ENCODE measurements at places on chromosomes 13 and 19.

GRCh38 chr13:73715911-73716510 lies 418.2 kb downstream of the KLF12 start:
- DNase-seq = no peak

DNA sequence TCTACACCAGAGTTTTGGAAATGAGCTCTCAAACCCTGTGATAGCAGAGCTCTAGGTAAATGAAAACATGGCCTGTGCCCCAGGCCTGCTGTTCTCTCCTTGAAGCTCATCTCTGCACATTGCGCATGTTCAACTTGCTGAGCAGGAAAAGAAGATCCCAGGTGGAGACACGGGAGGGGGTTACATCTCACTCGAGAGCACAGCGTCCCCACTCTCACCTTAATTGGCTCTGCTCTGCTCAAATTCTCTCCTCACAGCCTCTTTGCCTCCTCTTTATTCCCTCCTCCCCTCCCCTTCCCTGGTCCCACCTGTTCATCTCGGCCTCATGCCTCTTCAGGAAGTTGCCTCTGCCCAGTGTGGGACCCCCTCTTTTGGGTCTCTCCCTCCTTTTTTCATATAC lies 44.7 kb downstream of the RGCC start:
- DNase-seq = no peak

GRCh38 chr13:46665248-46665632 lies 112.3 kb downstream of the LRCH1 start:
- DNase-seq = no peak

DNA sequence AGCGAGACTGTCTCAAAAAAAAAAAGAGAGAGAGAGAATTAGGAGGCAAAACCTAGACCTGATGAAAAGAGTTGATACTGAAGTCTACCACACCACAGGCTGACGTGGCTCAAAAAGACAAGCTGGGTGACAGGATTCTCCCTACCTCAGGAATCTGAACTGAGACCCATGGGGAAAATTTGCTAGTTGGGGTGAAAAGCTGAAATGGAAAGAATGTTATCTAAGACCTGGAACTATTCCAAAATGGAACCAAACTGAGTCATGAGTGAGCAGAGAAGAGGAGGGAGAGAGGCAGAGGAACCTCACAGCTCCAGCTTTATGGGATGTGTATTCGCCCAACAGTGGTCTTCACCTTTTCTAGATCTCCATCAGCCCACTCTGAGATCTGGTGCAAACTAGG lies 11.7 kb downstream of the SMG9 start:
- no peak for DNase-seq

- no peak for DNase-seq
Observed at GRCh38 chr13:77062097-77062496, 35.1 kb upstream of the FBXL3 start.

DNA sequence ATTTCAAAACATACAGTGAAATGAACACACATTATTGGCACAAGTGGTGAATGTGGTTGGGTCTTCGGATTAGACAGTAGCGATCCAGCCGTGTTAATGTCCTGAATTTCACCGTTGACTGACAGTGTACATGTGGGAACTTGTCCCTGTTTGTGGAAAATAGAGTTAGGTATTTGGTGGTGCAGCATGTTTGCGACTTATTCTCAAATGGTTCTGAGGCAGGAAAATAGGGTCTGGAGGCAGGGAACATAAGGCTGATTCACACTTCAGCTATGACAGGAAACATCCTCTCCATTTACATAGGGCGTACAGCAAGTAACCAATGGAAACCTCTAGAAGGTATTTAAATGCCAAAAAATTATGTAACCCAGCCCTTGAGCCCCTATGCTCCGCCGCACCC lies 4.2 kb downstream of the LGALS7B start:
- DNase-seq = no peak

DNA sequence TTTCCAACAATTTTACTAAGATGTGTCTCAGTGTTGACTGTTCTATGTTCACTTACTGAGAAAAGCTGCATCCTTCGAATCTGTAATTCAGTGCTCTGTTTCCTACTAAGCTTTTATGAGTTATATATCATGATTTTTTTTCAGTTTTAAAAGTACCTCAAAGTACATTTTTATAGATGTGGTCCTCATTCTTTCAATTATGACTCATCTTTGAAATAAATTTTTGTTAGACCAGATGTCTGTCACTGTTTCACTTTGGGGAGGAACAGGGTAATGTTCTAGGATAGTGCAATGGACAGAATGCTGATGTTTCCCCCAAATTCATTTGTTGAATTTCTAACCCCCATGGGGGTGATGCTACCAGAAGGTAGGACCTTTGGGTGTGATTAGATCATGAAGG lies 74.8 kb downstream of the NALCN start:
- DNase-seq = no peak

DNA sequence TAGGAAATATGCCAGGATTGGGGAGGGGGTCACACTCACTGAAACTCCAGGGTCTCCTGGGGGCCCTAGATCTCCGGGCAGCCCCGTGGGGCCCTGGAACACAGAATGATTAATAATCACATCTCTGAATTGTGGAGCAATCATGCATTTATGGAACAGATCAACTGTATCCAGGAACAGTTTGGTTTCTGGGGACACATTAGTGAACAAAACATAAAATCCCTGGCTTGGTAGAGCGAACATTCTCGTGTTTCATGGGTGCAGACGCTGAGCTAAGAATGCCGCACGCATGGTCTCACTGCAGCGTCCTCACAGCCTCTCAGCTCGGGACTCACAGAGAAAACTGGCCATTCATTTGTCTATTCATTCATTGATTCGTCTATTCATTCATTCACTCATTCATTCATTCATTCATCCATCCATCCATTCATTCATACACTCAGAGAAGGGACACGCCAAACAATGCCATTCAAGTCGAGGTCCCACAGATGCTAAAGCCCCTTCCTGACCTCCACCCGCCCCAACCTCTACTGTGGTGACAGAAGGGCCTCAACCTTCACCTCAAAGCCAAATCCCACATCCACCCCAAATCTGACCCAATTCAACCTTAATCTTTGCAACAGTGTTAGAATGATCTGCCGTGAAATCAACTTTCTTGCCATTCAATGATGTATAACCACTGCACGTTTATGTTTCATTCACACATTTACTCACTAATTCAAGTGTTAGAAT lies 35.0 kb upstream of the OLFM2 start:
- DNase-seq = no peak

DNA sequence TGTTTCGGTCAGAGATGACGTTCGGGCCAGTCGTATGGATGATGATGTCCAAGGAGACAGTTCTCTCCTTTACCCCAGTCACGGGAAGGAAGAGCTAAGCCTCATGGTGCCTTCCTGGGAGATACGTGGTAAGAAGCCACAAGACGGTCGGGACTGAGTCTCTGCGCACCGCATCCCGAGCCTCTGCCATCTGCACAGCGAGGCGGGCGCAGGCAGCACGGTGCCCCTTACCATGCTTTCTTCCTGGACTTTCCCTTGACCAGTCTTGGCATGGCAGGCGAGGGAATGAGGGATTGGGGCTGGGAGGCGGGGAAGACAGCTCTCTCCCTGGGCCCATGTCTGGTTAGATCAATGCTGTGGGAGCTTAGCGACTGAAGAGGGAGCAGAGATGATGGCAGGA lies 10.1 kb upstream of the LAIR2 start:
- DNase-seq = no peak

- no peak for DNase-seq
Observed at GRCh38 chr13:35016362-35017112, 74.5 kb downstream of the NBEA start.

GRCh38 chr19:5572556-5573286 lies 5.0 kb upstream of the TINCR start:
- DNase-seq = no peak

- DNase-seq = no peak
Observed at GRCh38 chr13:33367926-33368325, 82.4 kb upstream of the STARD13 start.

DNA sequence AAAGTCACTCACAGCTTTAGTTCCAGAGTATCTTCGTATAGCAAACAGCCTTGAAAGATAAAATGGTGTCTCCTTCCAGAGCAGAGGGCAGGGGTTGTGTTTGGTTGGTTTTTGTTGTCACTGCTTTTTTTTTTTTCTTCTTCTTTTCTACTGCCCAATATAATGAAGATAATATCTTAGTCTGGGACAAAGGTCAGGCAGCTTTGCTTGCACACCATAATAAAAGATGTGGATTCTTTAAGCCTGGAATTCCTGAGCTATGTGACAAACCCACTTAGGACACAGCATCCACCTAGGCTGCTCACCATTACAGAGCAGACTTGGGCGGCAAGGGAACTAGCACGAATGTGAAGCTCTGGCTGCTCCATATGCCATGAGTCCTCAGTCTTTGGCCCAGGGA lies 165.6 kb upstream of the MIR17HG start:
- DNase-seq = no peak

DNA sequence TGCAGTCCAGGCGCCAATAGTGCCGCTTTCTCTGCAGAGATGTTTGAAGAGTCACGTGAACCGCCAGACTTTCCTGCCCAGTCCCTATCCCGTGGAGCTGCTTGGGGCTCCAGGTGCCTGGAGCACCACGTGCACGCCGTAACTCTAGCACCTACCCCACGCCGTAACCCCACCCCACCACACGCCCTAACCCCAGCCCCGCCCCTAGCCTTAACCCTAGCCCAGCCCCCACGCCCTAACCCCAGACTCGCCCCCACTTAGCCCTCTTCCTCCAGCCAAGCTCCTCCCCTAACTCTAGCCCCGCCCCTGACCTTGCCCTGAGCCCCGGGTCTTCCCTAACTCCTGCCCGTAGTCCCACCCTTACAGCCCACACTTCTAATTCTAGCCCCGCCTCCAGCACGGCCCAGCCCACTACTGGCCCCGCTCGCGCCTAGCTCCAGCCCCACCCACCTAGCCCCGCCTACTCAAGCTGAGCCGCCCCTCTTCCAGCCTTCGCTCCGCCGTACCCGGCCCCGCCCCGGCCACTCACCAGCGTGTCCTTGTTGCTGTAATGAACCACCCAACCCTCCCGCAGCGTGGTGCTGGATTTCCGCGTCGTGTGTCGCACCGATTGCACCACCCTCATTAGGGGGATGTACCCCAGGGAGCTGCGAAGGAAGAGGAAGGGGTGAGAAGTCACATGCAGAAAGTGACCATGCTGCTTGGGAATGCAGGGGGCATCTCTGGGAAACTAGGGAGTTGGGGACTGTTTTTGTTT lies 19.5 kb downstream of the PRKD2 start:
- no peak for DNase-seq

DNA sequence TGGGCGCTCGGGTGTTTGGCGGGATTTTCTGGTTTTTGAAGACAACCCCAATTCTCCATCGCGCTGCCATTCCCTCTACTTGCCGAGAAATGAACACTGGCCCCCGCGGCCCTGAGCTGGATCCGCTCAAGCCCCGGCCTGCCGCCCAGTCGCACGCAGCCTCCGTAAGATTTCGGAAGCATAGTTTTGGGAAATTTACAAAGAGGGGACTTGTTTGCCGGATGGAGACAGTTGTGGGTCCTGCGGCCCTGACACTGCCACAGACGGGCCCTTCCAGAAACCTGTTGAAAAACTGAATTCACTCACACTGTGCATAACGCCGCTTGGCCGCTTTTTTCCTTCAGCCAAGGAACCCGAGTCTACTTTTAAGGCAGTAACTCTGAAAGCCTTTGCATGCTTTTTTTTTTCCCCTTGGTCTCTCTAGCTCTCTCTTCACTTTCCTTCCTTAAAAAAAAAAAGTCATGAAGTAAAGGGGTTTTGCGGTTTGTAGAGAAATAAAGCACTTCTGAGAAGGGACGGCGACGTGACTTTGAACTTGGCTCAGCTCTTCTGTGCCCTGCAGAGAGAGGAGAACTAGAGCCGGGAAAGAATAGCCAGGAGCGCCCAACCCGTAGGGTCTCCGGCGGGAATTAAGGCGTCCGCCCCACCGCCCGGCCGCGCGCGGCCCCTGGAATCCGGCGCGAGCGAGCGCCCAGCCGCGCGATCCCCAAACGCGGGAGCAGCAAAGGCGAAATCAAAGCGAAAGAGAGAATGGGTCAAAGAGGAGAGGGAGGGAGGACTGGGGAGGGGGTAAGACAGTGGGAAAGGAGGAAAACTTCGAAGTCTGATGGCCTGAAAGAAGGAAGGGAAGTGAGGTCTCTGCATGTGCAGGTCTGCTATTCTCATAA lies 3.4 kb upstream of the ZIC2 start:
- no peak for DNase-seq

- DNase-seq = peak; percentile 47
Observed at GRCh38 chr19:888581-889385, 4.2 kb downstream of the MED16 start.

DNA sequence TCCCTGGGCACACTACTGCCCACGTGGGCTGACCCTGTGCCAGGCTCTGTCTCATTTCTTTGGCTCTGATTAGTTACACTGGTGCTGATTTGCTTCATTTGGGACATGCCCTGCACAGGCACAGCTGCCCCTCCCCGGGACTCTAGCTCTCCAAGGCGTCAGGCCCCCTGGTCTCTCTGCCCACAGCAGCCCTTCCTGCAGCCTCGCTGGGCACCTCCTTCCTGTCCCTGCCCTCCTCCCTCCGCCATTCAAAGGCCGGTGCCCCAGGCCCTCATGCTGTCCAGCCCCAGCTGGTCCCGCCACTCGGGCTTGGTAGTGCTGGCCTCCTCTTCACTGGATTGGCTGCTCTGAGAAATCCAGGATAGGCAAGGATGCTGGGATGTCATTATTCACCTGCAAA lies 73.1 kb downstream of the ERICH6B start:
- no peak for DNase-seq
